Right lung (tissue), 10 donors: ENCODE measurements at places on chromosomes 1 and 21. TPM values are rescaled to one million over a fixed set of nuclear protein-coding genes. Genes with fewer than 3 reads are reported as not detected.

- DNase-seq, result no peak
Observed at GRCh38 chr1:216034506-216034905, 388.7 kb downstream of the USH2A start.

GRCh38 chr1:223123011-223123610 lies 19.9 kb downstream of the TLR5 start:
- DNase-seq, result no peak

- DNase-seq, result no peak
Observed at GRCh38 chr1:205442051-205442725, 13.7 kb downstream of the BLACAT1 start.

- no peak for DNase-seq
Observed at GRCh38 chr1:175920381-175920780, 177.0 kb upstream of the TNR start.

- DNase-seq, result no peak
Observed at GRCh38 chr1:205626216-205626615, 5.6 kb downstream of the ELK4 start.

DNA sequence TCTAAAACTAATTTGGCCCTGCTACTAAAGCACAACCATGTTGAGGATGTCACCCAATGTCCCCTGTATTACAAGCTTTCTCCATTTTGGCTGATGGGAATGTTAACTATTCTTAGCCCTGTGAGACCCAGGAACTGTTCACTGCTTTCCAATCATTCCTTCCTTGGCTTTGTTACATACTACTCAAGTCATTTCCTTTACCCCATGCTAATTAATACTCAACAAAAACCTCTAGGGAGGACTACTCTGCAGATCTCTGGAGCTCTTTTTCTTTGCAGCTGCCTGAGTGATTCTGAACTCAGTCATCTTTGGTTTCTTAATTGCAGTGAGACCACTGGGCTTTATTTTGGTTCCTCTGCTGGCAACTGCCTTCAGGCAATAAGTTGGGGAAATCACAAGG lies 23.3 kb upstream of the RPE65 start:
- no peak for DNase-seq

Gene GJB3
- polyA plus RNA-seq, result not detected

Gene CREG1
- 101 TPM for polyA plus RNA-seq

Gene TACSTD2
- 9.6 TPM for polyA plus RNA-seq

Gene S100A9
- 17.9 TPM for polyA plus RNA-seq

Gene TTC34
- 0.65 TPM for polyA plus RNA-seq

Gene ADGRL4
- polyA plus RNA-seq, result 11.8 TPM

Gene MYCL
- 12.5 TPM for polyA plus RNA-seq
